Spinal cord (tissue), 10 donors: ENCODE measurements at places on chromosomes 12 and 14.

DNA sequence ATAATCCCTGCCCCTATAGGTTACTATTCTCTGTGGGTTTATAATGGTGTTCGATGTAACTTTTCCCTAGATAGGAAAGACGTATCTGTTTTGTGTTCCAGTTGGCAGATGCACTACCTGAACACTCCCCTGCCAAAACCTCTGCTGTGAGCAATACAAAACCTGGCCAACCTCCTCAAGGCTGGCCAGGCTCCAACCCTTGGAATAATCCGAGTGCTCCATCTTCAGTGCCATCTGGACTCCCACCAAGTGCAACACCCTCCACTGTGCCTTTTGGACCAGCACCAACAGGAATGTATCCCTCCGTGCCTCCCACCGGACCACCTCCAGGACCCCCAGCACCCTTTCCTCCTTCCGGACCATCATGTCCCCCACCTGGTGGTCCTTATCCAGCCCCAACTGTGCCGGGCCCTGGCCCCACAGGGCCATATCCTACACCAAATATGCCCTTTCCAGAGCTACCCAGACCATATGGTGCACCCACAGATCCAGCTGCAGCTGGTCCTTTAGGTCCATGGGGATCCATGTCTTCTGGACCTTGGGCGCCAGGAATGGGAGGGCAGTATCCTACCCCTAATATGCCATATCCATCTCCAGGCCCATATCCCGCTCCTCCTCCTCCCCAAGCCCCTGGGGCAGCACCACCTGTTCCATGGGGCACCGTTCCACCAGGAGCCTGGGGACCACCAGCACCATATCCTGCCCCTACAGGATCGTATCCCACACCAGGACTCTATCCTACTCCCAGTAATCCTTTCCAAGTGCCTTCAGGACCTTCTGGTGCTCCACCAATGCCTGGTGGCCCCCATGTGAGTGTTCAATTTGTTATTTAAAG, 11.3 kb downstream of the MAPK1IP1L start:
- no peak for DNase-seq

GRCh38 chr14:56378475-56378877, 201.1 kb upstream of the TMEM260 start:
- no peak for DNase-seq

DNA sequence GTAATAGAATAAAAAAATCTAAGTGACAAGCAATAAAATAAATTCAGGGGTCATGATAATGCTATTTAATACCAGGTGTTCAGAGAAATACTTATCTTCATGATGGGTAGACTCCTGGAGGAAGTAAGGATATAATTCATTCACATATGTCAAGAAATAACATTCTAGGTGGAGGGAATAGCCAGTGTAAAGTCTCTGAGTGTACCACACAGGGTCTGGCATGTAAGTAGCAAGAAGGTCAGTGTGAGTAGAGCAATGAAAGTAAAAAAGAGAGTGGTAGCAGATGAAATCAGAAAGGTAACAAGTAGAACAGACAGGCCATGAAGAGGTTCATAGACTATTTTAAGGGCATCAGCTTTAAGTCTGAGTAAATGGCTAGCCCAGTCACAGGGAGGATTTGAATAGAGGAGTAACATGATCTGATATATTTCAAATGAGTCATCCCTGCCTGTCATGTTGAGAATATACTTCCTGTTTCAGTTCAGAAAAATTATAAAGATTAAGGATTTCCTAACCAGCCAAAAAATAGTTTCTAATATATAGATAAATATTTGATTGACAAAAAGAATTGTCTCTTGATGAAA, 519.9 kb downstream of the C12orf50 start:
- DNase-seq: no peak

- no peak for DNase-seq
Observed at GRCh38 chr12:906062-906585, 43.4 kb downstream of the RAD52 start.

GRCh38 chr12:102568276-102568675, 87.9 kb upstream of the IGF1 start:
- DNase-seq: no peak

GRCh38 chr12:124392271-124392666, 97.4 kb downstream of the RFLNA start:
- DNase-seq: no peak

DNA sequence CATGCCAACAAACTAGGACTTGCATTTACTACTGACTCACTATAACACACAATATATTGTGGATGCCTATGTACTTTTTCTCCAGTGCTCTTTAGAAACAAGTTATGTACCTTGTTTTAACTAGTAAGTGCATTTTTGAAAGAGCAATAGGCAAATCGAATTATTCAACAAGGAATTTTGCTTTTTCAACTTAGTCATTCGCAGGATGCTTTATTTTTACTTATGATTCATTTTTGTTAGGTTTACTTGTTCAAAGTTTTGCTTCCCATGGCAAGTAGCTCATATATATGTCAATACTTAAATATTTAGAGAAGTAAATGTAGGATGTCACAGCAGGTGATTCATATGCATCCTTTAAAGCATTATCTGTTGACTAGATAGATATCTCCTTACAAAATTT, 149.8 kb downstream of the PELI2 start:
- no peak for DNase-seq

- DNase-seq: no peak
Observed at GRCh38 chr12:8590842-8591545, 21.7 kb downstream of the AICDA start.

DNA sequence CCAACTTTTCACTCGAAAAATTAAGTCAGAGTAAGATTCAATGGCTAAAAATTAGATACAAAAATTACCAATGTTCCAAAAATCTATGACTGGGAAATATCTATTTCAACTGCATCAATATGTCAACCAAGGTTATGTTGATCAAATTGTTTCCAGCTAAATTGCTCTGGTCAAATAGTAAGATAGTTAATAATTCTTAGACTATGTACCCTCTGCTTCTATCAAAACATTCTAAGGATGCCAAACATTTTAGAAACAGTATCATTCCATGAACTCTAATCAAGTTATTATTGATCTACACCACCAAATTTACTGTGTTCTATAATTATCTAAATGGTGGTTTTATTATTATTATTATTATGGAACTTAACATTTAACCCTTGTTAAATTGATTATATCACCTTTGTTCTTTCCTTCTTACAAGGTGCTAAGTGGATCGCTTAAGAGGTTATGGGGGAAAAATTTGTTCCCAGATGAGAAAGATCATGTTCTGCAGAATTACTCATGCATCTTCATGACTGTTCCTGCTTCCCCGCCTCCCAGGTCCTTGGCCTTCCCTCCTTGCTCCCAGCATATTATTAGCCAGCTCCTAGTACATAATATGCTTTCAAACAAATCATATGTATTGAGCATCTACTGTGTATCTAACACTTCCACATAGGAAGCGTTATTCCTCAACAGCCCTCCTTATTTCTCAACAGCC, 240.5 kb upstream of the KRR1 start:
- no peak for DNase-seq

DNA sequence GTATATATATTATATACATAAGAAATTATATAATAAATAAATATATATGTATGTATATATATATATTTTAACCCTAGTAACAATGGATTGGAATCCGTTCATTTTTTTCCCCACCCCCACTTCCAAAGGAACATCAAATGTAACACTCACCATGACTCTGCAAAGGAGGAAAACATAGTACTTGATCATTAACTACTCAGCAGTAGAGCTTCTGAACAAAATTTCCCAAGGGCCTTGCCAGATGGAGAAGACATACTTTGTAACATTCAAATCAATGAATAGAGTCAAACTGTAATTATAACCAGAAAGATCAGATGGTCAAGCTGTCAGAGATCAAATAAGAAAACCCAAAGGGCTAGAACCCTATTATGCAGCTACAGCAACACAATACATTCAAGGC, 126.0 kb upstream of the CNTN1 start:
- no peak for DNase-seq

- DNase-seq: no peak
Observed at GRCh38 chr14:89429199-89430181, 12.5 kb upstream of the FOXN3 start.

DNA sequence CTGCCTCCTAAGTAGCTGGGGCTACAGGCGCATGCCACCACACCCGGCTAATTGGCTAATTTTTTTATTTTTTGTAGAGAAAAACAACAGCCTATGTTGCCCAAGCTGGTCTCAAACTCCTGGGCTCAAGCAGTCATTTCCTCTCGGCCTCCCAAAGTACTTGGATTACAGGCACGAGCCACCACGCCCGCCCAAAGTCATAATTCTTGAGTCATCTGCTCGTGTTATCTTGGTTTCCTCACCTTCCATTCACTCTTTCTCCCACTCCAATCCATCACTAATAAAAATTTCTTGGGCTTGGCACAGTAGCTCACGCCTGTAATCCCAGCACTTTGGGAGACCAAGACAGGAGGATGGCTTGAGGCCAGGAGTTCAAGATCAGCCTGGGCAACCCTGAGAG, 32.0 kb downstream of the ITGA7 start:
- no peak for DNase-seq

- DNase-seq: no peak
Observed at GRCh38 chr14:77645520-77646230, 29.2 kb upstream of the SPTLC2 start.

DNA sequence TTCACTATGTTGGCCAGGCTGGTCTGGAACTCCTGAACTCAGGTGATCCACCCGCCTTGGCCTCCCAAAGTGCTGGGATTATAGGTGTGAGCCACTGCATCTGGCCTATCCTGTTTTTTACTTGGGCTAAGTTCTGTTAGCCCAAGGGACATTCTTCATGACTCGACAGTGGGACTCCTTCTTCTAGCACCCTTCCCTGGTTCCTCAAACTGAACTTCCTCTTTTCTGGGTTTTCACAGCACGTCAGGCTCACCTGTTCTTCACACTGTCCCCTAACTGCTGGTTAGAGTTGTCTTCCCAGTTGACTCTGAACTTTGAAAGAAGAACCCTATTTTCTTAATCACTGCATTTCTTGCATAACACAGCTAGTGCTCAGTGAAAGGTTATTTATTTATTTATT, 22.5 kb downstream of the CABP1 start:
- DNase-seq: no peak

GRCh38 chr12:21656905-21657325, 727 bp downstream of the LDHB start:
- peak; percentile 24 for DNase-seq

GRCh38 chr14:61503167-61503801, 181.9 kb downstream of the PRKCH start:
- no peak for DNase-seq

DNA sequence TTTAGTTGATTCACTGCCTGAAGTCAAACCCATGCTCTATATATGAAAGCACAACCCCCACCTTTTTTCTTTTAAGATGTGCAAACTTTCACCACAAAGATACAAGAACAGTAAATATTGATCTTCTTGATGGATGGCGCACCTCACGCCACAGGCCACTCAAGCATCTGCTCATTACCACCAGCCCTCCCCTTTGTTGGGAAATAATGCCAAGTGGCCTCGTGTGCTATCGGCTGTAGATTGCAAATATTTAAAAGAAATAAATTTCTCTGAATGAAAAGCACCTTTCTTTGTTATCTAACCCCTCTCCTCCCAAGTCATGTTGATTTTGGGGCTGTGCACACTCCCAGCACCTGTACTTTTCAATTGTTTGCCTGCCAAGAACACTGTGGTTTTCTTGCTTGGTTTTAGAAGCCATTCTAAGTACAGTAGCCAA, 122.7 kb downstream of the C12orf42 start:
- DNase-seq: no peak

- no peak for DNase-seq
Observed at GRCh38 chr14:93029911-93030508, 85.7 kb downstream of the ITPK1 start.

DNA sequence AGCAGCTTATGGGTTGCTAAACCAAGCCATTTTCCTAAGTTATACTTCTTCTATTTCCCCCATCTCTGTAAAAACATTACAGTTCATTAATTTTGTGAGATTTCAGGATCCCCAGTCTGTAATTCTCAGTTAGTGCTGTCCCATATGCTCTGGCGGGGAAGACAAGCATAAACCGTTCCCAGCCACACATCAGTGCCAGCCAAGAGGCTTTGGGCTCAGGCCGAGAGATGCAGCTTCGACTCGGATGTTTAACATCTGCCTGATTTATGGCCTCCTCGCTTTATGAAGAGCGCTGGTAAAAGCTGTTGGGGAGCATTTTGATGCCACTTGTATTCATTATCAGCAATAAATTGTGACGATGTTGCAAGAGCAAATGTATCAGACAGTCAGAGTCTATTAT, 349.1 kb upstream of the CCDC196 start:
- no peak for DNase-seq

- no peak for DNase-seq
Observed at GRCh38 chr12:75603475-75603874, 92.1 kb upstream of the KRR1 start.

- DNase-seq: no peak
Observed at GRCh38 chr12:69329669-69330428, 18.3 kb upstream of the LYZ start.

GRCh38 chr14:58299401-58300330, 1.3 kb downstream of the ARID4A start:
- no peak for DNase-seq

GRCh38 chr12:27279826-27280225, 35.7 kb downstream of the STK38L start:
- DNase-seq: no peak

DNA sequence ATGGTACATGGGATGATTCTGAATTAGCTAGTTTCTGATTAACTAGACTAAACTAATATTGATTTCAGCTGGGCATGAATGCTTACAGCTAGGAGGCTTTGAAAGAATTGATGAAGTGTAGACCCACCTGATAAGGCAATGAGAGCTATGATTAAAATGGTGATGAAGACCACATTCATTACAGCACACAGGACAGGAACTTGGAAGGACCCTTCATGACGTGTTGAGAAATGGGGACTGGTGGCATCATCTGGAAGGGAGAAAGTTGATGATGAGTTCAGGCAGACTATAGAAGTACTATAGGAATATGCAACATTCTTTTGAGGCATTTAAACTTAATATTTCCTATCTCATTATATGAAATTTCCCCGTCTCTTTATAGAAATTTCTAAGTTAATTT, 4.5 kb downstream of the CD69 start:
- DNase-seq: no peak

DNA sequence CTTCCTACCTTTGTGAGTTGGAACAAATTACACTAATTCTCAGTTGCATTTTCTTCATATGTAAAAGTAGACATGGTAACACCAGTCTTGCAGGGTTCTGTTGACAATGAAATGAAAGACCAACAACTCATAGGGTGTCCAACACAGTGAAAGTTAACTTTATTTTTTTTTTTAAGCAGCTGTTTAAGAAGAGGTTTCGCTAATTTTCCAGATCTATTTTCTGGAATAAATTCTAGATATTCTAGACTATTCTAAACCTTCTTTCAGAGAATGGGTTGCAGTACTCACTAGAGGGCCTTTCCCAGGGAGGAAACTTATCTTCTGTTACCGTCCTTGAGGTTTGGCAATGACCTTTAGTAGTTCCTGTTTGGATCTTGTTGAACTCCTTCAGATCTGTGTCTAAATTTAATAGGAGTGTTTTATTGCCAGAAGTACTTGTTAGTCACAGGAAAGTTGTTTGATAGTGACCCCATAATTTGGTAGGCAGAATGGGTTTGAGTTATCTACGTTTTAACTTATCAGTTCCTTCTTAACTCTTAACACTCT, 2.8 kb upstream of the ART4 start:
- no peak for DNase-seq

GRCh38 chr14:100778526-100778882, 47.4 kb upstream of the MEG3 start:
- DNase-seq: no peak
